ENCODE measurements at places on chromosomes 7 and 10.

DNA sequence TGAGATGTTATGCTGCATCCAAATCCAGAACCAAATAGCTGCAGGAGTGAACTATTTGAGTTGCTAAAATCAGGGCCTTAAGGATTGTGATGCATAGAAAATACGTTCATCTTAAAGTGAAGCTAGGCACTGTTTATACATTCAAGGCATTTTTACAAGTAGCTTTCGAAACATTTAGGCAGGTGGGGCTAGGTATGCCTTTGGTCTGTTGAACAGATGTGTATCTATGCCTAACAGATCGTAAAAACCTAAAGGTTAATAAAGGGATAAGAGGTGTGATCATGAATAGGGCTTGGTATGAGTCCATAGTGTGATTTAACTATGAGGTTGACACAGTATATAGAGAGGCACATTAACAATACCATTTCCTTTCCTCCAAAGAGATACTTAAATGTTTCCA lies 262.5 kb downstream of the SEMA3D start:
- DNase-seq, result no peak

- DNase-seq, result no peak
Observed at GRCh38 chr7:137519181-137519691, 175.7 kb upstream of the PTN start.

DNA sequence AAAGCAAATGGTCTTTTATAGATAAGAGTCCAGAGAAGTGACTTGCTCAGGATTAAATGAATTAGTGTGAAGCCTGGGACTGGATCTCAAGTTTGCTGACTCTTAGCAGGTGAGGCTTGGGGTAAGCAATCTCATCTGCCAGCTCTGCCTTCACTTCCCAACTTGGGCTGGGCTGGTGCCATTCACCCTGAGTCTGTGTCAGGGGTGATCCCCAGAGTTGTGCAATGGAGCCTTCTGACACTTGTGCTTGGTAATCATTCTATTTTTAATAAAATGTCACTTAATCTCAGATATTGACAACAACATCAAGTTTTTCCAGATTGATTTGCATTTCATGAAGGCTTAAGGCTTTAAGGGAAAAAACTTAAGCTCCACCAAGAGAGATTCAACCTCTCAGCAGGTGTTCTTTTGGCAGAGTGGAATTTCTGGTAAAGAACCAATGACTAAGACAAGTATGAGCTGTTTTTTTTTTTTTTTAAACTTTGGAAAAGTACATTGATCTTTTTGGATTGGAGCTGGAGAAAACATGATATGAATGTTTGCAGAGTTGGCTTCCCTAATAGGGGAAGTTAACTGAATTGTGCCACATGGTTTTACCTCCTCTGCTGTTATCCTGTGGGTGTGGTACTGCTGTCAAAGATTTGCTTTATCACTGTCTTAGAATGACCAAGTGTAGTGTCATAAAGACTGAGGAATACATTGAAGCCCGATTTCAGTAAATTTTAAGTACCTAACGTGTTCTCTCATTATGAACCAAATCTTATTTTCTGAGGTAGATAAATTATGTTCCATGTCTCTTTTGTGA lies 48.6 kb upstream of the GPR37 start:
- DNase-seq, result no peak

DNA sequence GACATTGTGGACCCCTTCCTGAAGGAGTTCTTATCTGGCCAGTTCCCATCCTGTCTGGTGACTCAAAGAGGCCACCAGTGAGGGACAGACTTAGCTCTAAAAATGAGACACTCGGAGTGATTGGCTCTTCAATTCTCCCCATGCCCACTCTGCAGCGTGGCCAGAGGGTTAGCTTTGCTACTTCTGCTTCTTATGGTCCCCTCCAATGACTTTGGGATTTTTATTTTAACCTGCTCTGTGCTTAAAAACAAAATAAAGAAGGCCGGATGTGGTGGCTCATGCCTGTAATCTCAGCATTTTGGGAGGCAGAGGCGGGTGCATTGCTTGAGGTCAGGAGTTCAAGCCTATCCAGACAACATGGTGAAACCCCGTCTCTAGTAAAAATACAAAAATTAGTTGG lies 573.0 kb upstream of the AUTS2 start:
- DNase-seq, result no peak

- no peak for DNase-seq
Observed at GRCh38 chr7:131548371-131548770, 8.1 kb downstream of the PODXL start.

DNA sequence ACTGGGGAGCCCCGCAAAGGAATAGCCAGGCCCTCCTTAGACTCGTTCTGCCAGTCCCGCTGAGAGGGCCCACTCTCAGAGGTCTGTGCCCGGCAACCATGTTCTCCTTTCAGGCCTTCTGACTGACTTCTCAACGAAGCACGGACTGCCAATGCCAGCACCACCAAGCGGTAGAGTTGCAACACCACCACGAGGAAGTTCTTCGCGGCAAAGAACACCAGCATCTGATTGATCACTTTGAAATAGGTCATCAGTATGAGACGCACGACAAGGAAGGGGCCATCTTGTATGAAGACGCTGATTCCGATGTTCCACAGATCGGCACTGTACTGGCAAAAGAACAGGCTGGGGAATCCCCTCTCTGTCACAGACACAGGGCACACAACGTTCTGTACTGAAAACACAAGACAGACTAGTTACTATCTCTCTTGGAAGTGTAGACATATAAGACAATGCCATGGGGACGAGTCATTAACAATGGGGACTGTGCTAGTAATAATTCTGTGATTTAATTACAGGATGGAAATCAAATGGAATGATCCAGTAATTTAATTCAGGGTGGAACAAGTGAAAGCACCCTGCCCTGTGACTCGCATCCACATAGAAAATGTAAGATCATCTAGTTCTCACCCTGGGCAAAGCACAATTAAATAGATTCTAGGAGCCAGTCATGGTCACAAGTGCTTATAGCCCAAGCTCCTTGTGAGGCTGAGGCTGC lies 42.7 kb downstream of the TMEM26 start:
- no peak for DNase-seq

DNA sequence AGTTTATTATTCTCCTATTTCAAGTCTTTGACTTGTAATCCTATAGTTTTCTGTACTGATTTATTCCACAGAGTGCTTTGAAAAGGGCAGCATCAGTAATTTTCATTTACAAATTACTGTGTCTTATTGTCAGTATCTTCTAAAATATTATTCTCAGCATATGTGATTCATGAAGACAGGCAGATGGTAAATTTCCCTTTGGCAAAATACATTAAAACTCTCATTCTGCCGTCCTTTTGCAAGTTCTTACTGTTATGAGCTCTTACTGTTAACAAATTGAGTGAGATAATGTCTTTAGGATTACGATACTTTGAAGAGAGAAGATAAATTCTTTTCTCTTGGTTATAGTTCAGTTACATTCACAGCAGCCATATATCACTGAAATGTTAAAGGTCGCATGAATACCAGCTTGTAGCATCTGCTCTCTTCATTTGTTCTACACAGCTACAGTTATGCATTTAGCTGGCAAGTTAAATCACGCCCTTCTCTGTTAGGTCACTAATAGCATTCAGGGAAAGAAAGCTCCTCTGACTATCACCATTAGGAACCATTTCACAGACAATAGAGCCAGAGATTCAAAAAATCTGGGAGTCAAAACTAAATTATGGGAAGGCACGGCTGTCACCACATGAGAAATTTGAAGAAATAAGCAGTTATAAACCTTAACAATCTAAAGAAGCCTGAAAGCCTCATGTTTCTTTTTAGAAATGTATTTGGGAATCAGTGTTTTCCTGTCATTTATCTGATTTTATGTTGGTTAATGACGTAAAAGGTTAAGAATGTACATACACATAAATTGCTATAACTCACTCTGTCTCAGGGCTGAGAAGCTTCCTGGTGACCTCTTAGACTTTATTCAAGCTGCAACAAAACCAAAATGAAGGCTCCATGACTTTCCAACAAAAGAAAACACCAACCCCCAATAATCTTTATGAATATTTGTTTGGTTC lies 109.6 kb upstream of the SP4 start:
- no peak for DNase-seq

DNA sequence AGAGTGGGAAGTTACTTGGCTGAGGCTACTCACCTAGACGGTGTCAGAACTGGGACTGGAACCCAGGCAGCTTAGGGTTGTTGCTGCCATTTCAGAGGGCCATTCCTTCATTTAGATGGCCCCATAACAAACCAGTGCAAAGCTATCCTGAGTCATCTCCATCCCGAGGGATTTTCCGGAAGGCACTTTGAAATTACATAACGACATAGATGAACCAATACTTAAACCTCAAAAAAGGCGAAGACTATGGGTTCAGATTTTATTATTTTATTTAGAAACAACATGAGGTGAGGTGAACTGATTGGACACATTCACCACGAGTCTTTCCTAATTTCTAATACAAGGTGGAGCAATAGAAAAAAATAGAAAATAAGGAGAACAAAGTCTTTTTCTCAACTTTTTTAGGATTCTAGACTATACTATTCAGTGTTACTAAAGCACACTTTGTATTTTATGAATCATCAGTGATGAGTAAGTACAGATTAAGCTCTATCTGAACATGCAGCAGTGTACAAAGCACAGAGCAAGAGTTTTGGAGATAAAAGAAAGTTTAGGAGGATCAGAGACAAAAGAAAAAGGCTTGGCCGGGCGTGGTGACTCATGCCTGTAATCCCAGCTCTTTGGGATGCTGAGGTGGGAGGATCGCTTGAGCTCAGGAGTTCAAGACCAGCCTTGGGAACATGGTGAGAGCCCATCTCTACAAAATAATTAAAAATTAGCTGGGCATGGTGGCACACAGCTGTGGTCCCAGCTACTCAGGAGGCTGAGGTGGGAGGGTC lies 79.5 kb upstream of the SVIL start:
- no peak for DNase-seq

DNA sequence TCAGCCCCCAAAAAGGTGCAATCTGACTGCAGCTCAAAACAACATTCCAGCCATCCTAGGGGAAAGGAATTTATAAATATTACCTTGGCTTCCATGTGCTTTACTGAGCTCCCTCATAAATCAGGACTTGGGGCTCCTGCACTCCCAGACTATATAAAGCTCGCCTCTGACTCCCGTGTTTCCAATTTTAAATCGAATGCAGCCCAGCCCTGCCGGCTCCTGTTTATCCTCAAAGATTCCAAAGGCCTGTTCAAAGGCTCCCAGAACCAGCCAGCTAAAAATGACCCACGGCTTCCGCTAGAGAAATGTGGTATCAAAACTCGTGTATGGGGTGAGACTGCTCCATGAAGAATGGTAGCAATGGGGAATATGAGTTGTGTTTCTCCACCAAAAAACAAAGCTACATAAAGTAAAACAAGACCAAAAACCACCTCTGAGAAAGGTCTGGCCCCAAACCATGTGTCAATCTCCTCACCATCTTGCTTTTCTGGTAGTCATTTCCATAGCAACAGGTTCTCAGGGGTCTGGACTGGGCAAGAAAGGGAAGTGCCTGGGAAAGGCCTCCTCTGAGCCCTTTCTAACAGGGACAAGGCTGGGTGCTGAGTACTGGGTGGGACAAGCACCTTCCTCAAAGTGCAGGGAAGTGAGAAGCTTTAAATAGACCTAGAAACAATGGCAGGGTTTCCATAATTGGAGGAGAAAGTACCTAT lies 5.1 kb downstream of the CALML3 start:
- DNase-seq, result no peak

DNA sequence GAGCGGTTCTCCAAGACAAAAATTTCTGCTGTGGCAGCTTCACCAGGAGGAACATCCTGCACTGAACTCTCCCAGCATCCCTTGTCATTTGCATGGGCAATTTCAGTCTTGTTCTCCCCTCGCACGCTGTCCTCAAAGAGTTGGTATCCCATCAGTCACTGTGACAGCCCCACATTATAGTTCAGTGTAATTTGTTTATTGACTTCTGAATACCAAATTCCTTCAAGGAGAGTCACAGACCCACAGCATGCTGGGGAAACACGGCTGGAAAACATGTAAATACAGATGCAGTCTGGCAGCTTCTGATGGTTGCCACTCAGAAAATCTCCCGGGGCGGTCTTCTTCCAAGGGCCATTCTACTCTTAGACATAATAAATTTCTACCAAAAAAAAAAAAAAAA lies 151.0 kb upstream of the NEBL start:
- no peak for DNase-seq

DNA sequence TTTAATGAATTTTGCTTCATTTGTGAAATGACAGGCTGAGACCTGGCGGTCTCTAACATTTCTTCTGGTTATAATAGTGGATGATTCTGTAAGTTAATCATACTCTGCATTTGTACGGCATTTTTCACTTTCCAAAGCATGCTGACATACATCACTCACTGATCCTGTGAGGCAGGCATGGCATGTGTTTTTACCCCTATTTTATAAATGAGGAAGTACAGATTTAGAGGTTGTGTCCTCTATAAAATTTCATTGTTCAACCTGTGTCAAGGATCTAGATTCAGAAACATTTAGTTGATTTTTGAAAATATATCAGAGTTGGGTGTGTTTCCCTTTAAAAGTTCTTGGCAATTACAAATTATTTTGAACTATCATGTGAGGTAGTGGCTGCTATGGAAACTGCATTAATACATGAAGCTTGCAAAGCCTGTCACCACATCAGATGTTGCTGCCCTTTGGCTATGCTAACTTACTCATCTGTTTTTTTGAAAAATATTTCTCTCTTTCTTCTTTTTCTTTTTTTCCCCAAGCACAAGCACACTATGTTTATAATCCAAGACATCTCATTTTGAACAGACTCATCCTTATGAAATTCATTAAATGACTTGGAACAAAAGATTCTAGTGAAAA lies 172.7 kb downstream of the GNAI1 start:
- DNase-seq, result no peak

DNA sequence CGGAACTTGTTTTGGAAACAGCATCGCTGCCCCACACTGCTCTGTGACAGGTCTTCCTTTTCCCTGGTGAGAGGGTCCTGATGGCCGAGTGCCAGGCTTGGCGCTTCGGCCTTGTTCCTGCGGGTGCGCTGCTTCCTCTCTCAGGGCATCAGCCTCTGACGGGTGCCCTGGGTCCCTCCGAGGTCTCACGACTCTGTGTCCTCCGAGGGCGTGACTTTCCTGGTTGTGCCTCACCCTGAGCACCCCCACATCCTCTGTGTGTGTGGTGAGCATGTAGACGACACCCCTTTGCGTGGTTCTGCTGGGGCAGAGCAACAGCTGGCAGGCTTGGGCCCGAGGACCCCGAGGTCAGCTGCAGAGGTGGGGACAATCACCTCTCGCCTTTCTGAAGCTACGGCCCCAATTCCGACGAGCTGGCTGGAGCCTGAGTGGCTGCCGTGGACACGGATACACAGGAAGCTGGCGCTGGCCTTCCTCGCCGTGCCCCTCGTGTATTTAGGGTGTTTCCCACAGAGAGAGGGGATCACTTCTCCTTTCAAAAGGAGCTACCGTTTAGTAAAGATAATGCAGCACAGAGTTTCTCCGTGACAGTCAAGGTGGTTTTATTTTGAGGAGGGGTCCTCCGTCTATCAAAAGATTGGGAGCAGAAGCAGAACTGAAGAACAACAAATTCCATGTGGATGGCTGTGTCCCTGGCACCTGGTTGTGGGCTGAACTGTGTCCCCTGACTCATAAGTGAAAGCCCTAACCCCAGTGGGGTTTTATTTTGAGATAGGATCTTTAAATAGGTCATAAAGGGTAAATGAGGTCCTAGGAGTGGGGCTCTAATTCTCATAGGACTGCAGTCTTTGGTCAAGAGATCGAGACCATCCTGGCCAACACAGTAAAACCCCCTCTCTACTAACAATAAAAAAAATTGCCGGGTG lies 36.2 kb upstream of the PITRM1 start:
- no peak for DNase-seq

Measured in NCI-H187 treated with DMSO at 0.1 percent for 48 hours (cell line).